ENCODE measurements at places on chromosomes 16 and 17.

- DNase-seq = peak; percentile 43
Measured at GRCh38 chr16:85316321-85316919, 204.1 kb upstream of the CIBAR2 start.

DNA sequence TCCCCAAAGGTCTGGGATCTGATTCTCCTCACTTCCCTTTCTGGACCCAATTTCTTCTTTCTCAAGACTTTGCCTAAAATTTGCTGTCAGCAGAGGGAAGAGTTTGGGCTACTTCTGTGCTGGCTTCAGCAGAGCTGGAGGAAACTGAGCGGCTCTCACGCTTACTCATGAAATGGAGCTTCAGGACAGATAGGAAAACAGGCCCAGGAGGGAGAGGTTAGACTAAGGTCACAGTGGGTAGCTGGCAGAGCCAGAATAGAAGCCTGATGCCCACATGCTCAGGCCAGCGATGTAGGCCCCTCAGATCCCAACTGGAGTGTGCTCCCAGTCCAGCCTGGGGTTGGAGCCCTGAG, 593 bp downstream of the SLC38A7 start:
- DNase-seq = peak; percentile 32

GRCh38 chr17:30519166-30519565, 42.0 kb downstream of the GOSR1 start:
- DNase-seq = no peak

GRCh38 chr16:64276646-64277045, 845.2 kb downstream of the CDH11 start:
- DNase-seq = peak; percentile 9

DNA sequence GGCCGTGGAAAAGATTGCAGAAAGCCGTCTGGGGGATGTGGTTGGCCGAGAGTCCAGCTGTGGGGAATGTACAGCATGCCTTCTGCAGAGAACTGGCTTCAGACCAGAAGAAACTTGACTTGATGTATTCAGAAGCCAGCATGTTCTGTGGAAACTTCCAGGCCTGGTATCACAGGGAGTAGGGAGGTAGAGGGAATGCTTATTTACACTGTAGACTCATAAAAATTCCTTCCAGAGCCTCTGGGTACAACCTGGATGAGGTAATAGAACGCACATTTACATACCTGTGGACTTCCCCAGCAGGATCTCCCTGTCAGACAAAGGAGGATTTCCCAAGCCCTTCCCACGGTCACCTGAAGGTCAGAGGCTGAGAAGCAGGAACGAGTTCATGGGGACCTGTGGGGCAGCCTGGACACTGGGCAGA, 11.8 kb upstream of the GAS7 start:
- peak; percentile 78 for DNase-seq

DNA sequence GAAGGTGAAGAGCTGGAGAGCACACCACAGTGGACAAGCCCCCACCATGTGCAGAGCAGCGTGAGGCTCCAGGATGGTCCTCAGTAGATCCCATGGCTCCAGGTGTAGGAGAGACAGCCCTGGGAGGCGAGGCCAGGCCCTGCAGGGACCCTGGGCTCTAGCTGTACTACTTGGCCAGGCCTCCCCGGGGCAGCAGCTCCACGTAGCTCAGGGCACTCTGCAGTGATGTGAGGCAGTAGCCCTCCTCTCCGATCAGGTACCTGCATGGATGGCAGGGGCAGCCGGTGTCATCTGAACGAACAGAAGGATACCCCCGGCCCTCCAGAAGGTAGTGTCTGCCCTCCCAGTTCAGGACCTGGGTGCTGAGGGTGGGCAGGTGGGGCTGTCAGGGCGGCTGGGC, 6.2 kb upstream of the SPATA2L start:
- no peak for DNase-seq

DNA sequence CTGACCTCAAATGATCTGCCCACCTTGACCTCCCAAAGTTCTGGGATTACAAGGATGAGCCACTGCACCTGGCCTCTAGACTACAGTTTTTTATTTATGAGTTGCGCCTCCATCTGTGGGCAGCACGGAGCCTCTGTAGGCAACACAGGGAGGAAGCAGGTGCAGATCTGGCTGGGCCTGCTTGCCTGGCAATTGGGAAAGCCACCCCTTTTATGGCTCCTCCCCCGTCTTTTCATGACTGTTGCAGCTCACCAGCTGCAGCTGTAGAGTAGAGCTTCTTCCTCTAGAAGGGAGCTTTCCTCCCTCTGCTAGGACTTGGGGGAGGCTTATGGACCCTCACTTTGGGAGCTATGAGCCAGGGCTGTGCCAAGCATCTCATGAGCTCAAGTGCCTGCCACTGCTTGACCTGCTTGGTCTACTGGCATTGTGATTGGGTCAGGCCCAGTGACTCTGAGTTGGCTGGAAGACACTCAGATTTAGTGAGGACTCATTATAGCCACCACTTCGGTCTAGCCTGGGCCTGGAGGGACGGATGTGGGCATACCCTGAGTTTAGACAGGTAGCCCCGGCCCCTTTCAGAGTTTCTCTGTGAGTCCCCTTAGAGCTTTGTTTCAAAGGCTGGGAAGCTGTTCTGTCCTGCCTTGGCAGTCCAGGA, 6.9 kb upstream of the SLC7A6 start:
- peak; percentile 17 for DNase-seq

GRCh38 chr17:33113276-33113990, 121.8 kb downstream of the SPACA3 start:
- peak; percentile 55 for DNase-seq

DNA sequence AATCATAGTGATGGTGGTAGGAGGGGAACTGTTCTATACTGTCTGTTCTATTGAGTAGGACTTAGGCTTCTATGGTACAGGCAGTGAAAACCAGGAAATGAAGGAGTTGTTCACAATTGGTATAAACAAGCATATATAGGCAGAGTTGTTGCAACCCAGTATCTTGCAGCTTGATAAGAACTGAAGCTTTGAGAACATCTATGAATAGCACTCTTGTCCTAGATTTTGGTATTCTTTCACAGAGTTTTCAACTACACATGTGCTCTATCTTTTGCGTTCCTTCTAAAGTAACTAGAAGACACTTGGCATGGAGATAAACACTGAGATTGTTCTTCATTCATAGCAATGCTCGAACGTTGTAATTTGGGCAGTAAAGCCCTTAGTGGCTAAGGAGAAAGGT, 91.8 kb downstream of the KCNJ2 start:
- no peak for DNase-seq

DNA sequence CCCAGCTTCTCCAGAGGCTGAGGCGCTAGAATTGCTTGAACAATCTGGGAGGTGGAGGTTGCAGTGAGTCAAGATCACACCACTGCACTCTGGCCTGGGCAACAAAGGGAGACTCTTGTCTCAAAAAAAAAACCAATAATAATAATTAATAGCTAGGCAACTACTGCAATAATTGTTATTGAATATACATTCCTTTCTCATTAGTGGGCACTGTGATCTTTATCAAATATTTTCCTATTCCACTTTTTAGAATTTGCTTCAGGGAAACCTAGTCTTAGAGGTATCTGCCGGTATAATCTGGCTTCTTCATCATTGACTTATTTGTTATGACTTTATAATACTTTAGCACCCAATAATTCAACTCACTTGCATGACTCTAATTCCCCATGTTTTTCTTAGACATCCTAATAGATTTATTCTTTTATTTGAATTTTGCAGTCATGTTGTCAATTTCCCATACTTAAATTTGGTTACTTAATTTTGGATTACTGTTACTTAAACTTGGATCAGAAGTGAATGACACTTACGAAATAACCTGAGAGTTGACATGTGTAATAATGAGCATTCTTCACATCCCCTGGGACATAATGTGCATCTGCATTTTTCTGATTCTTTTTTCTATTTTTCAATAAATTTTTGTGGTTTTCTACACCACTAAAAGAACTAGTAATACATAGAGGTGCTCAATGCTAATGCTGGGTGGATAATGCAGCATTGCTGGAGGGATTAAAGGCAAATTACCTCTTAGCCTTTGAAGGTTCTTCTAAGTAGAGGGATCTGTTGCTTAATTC, 25.0 kb upstream of the KCNJ16 start:
- peak; percentile 78 for DNase-seq

- DNase-seq = no peak
Measured at GRCh38 chr17:80919331-80920311, 72.0 kb upstream of the CHMP6 start.

GRCh38 chr17:13833921-13834320, 232.2 kb upstream of the HS3ST3A1 start:
- DNase-seq = peak; percentile 39

- DNase-seq = no peak
Measured at GRCh38 chr17:246851-247421, 65.5 kb upstream of the DOC2B start.

DNA sequence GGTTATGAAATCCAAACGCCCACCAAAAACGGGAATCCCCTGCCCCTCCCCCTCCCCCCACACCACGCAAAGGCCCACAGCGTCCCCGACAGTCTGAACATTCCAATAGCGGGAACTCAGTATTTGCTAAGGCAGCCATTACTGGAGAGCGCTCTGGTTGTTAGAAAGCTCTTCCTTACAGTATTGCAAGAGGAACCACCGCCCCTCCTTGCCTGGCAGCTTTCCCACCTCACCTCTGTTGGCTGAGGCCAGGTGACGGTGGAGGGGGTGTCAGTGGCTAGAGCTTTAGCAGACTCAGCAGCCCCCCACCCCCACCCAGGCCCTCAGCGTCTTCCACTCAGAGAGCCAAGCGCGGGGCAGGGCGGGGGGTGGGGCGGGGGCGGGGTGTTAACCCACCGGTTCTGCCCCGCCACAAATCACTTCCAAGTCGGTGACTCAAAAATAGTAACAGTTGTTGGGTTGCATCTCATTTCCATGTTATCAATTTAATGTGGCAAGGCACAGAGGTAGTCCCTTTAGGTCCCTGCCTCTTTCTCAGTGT, 2.2 kb upstream of the PLEKHH3 start:
- DNase-seq = peak; percentile 35

DNA sequence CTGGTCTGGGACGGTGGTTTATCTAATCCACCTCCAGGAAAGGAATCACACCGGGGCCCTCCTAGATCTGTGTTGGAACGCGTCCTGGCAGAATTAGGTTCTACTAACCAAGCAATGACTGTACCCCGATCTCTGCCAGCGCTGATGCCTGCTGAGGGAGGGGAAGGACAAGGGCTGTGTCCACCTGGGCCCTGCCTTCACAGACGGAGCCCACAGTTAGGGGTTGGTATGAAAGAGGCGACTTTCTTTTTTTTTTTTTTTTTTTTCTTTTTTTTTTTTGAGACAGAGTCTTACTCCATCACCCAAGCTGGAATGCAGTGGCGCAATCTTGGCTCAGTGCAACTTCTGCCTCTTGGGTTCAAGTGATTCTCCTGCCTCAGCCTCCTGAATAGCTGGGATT, 9.9 kb upstream of the KRT19 start:
- DNase-seq = peak; percentile 64

Data from AG10803 (cell line).